ENCODE measurements at places on chromosomes 5 and 9. TPM values are rescaled to one million over a fixed set of nuclear protein-coding genes. Genes with fewer than 3 reads are reported as not detected.

Gene CATSPER3
- under 0.01 TPM for total RNA-seq

Gene EIF4EBP3
- total RNA-seq: 0.36 TPM

Gene TRIM41
- 6.9 TPM for total RNA-seq

Gene PDLIM4
- total RNA-seq: 97.5 TPM

Gene ZNF484
- 11.8 TPM for total RNA-seq

Gene PAPPA
- total RNA-seq: 12.4 TPM

Gene FCN2
- total RNA-seq: not detected

Gene BTNL8
- not detected for total RNA-seq

Gene ACTL7A
- total RNA-seq: not detected

Gene SPINK6
- not detected for total RNA-seq

Gene GALNT10
- total RNA-seq: 46.2 TPM

Gene ATP10B
- not detected for total RNA-seq

Gene SLC6A19
- not detected for total RNA-seq

Gene OTULINL
- 0.18 TPM for total RNA-seq

Gene GRXCR2
- total RNA-seq: not detected

Gene TEX10
- 53.3 TPM for total RNA-seq

Gene TYRP1
- total RNA-seq: 0.90 TPM

Gene SEC24A
- 31.7 TPM for total RNA-seq

Gene ZBED3
- 0.28 TPM for total RNA-seq

Gene SOHLH1
- total RNA-seq: not detected

Gene HEMGN
- not detected for total RNA-seq

Gene KCNN2
- total RNA-seq: 2.2 TPM

Gene RASEF
- under 0.01 TPM for total RNA-seq

Gene PCDHB16
- total RNA-seq: 0.18 TPM

Gene PCDHGA11
- total RNA-seq: 5.4 TPM

Gene NIM1K
- 0.56 TPM for total RNA-seq

Gene CMYA5
- 0.90 TPM for total RNA-seq

Gene NMUR2
- total RNA-seq: not detected

Gene C1QTNF2
- total RNA-seq: 0.72 TPM

Gene MRRF
- total RNA-seq: 35.8 TPM

Gene GPR150
- under 0.01 TPM for total RNA-seq

Gene NOXA1
- total RNA-seq: not detected

Gene FBLL1
- 0.18 TPM for total RNA-seq

Gene LHX3
- not detected for total RNA-seq

Gene C5orf34
- 7.2 TPM for total RNA-seq

Gene BTNL3
- total RNA-seq: not detected

Gene PTTG1
- 95.0 TPM for total RNA-seq
